ENCODE measurements at places on chromosomes 6 and 20. TPM values are rescaled to one million over a fixed set of nuclear protein-coding genes. Genes with fewer than 3 reads are reported as not detected.

- H3K27me3 ChIP-seq = no peaks in the 10 kb centered on the region
- H3K27ac ChIP-seq = no peak overlapping the region
- H3K4me3 ChIP-seq = no peak overlapping the region
- H3K36me3 ChIP-seq = no peaks in the 10 kb centered on the region
- no peak for DNase-seq
Measured at GRCh38 chr6:95593025-95593424, 15.7 kb downstream of the MANEA start.

- no peaks in the 10 kb centered on the region for H3K4me1 ChIP-seq
- H3K36me3 ChIP-seq = no peaks in the 10 kb centered on the region
- H3K27me3 ChIP-seq = no peaks in the 10 kb centered on the region
- H3K4me3 ChIP-seq = no peak overlapping the region
- no peak overlapping the region for H3K27ac ChIP-seq
Measured at GRCh38 chr20:2780948-2781347, 19.5 kb downstream of the CPXM1 start.

DNA sequence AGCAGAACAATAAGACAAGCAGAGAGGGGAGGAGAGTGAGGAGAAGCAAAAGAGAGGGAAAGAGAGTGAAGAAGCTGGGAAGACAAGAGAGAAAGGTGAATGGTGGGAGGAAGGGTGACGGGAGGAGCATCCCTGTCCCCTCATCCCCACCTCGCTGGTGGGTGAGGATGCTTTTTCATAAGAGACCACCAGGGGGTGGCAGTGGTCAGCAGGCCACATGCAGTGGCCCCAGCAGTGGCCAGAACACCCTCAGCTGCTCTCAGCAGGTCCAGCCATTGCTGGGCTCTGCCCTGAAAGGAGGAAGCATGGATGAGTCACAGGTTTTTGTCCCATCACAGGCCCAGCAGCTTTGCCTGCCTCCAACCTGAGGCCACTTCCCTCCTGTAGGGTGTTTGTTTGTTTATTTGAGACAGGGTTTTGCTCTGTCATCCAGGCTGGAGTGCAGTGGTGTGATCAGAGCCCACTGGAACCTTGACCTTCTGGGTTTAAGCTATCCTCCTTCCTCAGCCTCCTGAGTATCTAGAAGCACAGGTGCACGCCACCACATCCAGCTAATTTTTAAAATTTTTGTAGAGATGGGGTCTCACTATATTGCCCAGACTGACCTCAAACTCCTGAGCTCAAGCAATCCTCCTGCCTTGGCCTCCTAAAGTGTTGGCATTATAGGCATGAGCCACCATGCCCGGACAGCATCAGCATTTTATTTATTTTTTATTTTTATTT is 24.0 kb downstream of the FGD2 start:
- H3K27me3 ChIP-seq = no peaks in the 10 kb centered on the region
- H3K4me3 ChIP-seq = no peak overlapping the region
- H3K27ac ChIP-seq = no peak overlapping the region
- DNase-seq = peak; percentile 47

The ERVFRD-1 gene
- total RNA-seq = not detected

GRCh38 chr6:20789162-20789561 is 254.9 kb downstream of the CDKAL1 start:
- no peak overlapping the region for H3K27ac ChIP-seq
- no peak for DNase-seq
- H3K4me3 ChIP-seq = no peak overlapping the region
- H3K4me1 ChIP-seq = no peaks in the 10 kb centered on the region

The PACRG gene
- total RNA-seq = 0.64 TPM

- H3K27me3 ChIP-seq = no peaks in the 10 kb centered on the region
- no peak overlapping the region for H3K27ac ChIP-seq
- DNase-seq = no peak
- H3K36me3 ChIP-seq = no peaks in the 10 kb centered on the region
Measured at GRCh38 chr6:117072781-117073180, 192.6 kb upstream of the VGLL2 start.

DNA sequence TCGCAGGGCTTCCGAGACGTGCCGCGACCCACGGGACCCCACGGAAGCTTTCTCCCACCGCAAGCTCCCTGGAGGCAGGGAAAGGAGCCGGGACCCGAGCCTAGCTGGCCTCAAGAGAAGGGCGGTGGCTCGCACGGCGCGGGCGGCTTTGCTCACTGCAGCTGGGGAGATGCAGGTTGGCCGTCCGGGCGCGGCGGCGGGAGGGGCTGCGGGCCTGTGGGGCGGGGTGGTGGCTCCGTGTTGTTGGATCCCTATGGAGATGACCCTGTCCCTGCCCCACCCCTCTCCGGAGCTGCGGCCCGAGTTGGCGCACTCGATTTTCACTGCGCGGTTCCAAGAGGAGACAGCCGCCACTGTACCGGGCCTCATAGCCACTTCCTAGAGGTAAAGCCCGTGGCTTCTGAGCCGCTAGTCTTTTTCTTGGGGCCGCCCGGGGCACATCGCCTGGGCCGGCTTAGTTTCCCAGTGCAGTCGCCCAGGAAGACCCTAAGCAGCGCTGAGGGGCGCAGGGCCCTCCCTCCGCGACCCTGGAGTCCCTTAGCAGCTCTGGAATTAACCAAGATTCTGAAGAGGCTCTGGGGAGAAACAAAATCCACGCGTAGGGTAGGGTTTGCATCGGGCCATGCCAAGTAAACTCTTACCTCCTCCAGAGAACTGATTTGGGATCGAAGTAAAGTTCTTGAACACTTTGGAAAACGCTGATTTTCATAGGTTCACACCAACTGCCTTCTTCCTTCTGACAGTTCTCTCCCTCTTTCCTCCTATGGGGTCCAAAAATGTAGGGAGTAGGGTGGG is at the start of gene ECT2L:
Gene ECT2L (plus strand): TSS at position 279 of the 795 bp plus-strand sequence. CDS start 17,188 bp downstream, outside the sequence.
- DNase-seq = peak; percentile 51
- no peaks in the 10 kb centered on the region for H3K27me3 ChIP-seq
- peak within 1 kb of the TSS; percentile 45 for H3K4me3 ChIP-seq
- no peaks in the 10 kb centered on the region for H3K36me3 ChIP-seq
- peak within 1 kb of the TSS; percentile 71 for H3K27ac ChIP-seq

GRCh38 chr6:43310624-43311023 is 2.0 kb upstream of the CRIP3 start:
- H3K4me1 ChIP-seq = no peaks in the 10 kb centered on the region
- no peak overlapping the region for H3K27ac ChIP-seq
- no peak for DNase-seq
- no peaks in the 10 kb centered on the region for H3K36me3 ChIP-seq
- no peaks in the 10 kb centered on the region for H3K27me3 ChIP-seq
- no peak overlapping the region for H3K4me3 ChIP-seq

DNA sequence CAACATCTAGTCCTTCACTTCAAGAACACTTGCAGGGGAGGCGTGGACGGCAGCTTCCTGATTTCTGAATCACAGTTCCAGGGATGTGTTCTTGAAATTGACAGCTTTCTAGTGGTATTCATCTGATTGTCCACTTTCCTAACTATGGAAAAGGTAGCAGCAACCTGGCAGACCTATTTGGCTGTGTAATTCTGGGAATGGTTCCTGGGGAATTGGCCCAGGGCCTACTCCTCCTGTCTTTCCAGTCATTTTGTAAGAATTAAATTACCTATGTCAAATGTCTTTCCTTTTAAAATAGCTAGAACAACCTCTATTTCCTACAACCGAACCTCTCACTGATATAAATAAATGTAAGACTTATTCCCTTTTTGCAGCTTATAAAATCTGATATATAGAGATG is 85.5 kb upstream of the RSPO3 start:
- H3K27ac ChIP-seq = no peak overlapping the region
- DNase-seq = no peak
- no peaks in the 10 kb centered on the region for H3K36me3 ChIP-seq
- no peaks in the 10 kb centered on the region for H3K27me3 ChIP-seq
- no peak overlapping the region for H3K4me3 ChIP-seq

The GLYATL3 gene
- not detected for total RNA-seq

GRCh38 chr20:4944518-4945313 is 56.6 kb downstream of the SLC23A2 start:
- H3K4me3 ChIP-seq = no peak overlapping the region
- H3K4me1 ChIP-seq = no peaks in the 10 kb centered on the region
- no peak overlapping the region for H3K27ac ChIP-seq
- no peaks in the 10 kb centered on the region for H3K27me3 ChIP-seq

The CPXM1 gene
- 45.4 TPM for total RNA-seq

The SASH1 gene
- total RNA-seq = 145 TPM

GRCh38 chr20:34283844-34284243 is 19.3 kb downstream of the AHCY start:
- H3K27me3 ChIP-seq = no peaks in the 10 kb centered on the region
- DNase-seq = no peak
- no peaks in the 10 kb centered on the region for H3K36me3 ChIP-seq
- H3K27ac ChIP-seq = no peak overlapping the region

DNA sequence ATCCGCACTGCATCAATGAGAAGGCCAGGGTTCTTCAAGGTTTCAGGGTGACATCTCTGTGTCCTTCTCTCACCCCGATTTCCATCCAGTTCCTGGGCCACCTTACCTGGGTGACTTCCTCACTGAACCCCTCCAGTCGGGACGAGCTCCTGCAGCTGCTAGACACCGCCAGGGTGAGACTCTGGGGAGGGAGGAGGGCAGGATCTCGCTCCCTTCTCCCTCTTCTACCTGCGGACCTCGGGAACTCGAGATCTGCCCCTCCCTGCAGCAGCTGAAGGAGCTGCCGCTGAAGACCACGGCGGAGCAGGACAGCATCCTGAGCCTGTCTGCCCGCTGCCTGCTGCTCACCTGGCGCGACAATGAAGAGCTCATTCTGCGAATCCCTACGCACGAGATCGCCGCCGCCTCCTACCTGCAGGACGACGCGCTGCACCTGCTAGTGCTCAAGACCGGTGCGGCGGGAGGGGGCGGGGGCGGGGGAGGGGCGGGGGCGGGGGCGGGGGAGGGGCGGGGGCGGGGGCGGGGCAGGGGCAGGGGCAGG is 7.5 kb downstream of the CCM2L start:
- H3K4me1 ChIP-seq = no peaks in the 10 kb centered on the region
- no peaks in the 10 kb centered on the region for H3K27me3 ChIP-seq
- no peaks in the 10 kb centered on the region for H3K36me3 ChIP-seq
- DNase-seq = peak; percentile 34
- no peak overlapping the region for H3K27ac ChIP-seq

- H3K36me3 ChIP-seq = no peaks in the 10 kb centered on the region
- H3K4me3 ChIP-seq = no peak overlapping the region
- no peak overlapping the region for H3K27ac ChIP-seq
- no peaks in the 10 kb centered on the region for H3K27me3 ChIP-seq
Measured at GRCh38 chr6:38631186-38631783, 8.4 kb downstream of the BTBD9 start.

- H3K4me1 ChIP-seq = no peaks in the 10 kb centered on the region
- H3K27ac ChIP-seq = no peak overlapping the region
- H3K27me3 ChIP-seq = no peaks in the 10 kb centered on the region
- no peak for DNase-seq
- no peak overlapping the region for H3K4me3 ChIP-seq
- H3K36me3 ChIP-seq = no peaks in the 10 kb centered on the region
Measured at GRCh38 chr6:42519779-42520178, 44.0 kb upstream of the UBR2 start.

- no peaks in the 10 kb centered on the region for H3K4me1 ChIP-seq
- no peak overlapping the region for H3K27ac ChIP-seq
- H3K4me3 ChIP-seq = no peak overlapping the region
- no peaks in the 10 kb centered on the region for H3K27me3 ChIP-seq
- no peak for DNase-seq
Measured at GRCh38 chr20:5895626-5896025, 54.7 kb downstream of the TRMT6 start.

The MYCT1 gene
- 6.6 TPM for total RNA-seq

DNA sequence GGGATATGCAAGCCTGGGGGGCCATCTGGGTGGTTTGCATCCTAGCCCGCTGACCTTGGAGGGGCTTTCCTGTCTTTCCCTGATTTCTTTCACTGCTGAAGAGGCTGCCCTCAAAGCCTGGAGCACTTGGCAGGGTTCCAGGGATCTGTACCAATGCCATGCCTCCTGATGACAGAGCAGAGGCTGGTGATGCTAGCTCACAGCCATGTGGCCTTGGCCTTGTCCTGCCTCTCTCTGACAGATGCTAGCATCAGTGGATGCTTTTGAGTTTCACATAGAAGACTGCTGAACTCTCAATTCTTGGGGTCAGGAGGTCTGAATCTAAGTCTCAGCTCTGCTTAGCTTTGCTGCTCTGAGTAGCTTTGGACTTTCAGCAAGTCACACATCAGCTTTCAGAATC is 21.9 kb upstream of the RREB1 start:
- H3K27ac ChIP-seq = peak overlapping the region; percentile 49
- H3K4me1 ChIP-seq = no peaks in the 10 kb centered on the region
- no peak overlapping the region for H3K4me3 ChIP-seq
- DNase-seq = no peak
- no peaks in the 10 kb centered on the region for H3K27me3 ChIP-seq

DNA sequence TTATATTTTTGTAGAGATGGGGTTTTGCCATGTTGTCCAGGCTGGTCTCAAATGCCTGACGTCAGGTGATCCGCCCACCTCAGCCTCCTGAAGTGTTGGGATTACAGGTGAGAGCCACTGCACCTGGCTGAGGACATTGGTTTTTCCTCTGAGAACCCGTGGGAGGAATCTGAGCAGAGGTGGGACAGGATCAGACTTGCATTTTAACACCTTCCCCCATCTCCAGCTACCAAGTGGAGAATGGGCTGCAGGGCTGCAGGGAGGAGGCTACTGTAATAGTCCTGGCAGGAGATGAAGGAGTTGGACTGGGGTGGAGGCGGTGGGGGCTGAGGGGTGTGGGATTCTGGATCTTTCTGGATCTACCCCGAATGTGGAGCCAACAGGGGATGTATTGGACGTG is 24.5 kb downstream of the FAM110A start:
- H3K27me3 ChIP-seq = no peaks in the 10 kb centered on the region
- H3K27ac ChIP-seq = no peak overlapping the region
- H3K4me1 ChIP-seq = no peaks in the 10 kb centered on the region
- H3K36me3 ChIP-seq = no peaks in the 10 kb centered on the region
- H3K4me3 ChIP-seq = no peak overlapping the region

GRCh38 chr6:139932671-139933070 is 558.2 kb upstream of the CITED2 start:
- H3K4me1 ChIP-seq = no peaks in the 10 kb centered on the region
- no peak overlapping the region for H3K4me3 ChIP-seq
- H3K27ac ChIP-seq = no peak overlapping the region

Data from breast epithelium (tissue), 4 donors.